ENCODE measurements at places on chromosomes 11 and 22.

DNA sequence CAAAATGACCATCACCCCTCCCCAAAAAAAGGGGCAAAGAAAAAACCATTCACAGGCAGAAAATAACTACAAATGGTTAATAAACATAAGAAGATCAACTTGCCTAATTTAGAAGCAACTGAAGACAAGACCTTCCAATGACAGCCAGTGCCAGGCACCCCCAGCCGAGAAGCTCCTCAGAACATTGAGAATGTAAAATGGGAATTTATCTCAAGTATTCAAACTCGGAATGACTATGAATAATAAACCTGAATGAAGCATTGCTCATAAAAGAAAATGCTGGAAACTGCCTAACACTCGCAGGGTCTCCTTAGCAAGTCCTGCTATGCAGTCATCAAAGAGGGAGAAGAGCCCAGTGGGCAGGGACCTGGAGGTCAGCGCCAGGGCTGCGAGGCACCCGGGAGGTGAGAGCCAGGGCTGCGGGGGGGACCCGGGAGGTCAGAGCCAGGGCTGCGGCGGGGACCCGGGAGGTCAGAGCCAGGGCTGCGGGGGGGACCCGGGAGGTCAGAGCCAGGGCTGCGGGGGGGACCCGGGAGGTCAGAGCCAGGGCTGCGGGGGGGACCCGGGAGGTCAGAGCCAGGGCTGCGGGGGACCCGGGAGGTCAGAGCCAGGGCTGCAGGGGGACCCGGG, 23.2 kb upstream of the MOB2 start:
- no peak for DNase-seq

GRCh38 chr11:117980720-117981119, 5.5 kb upstream of the IL10RA start:
- no peak for DNase-seq

- DNase-seq: no peak
Measured at GRCh38 chr11:12266943-12267342, 110.4 kb upstream of the PARVA start.

GRCh38 chr11:116551576-116551975, 221.2 kb downstream of the BUD13 start:
- DNase-seq: no peak

DNA sequence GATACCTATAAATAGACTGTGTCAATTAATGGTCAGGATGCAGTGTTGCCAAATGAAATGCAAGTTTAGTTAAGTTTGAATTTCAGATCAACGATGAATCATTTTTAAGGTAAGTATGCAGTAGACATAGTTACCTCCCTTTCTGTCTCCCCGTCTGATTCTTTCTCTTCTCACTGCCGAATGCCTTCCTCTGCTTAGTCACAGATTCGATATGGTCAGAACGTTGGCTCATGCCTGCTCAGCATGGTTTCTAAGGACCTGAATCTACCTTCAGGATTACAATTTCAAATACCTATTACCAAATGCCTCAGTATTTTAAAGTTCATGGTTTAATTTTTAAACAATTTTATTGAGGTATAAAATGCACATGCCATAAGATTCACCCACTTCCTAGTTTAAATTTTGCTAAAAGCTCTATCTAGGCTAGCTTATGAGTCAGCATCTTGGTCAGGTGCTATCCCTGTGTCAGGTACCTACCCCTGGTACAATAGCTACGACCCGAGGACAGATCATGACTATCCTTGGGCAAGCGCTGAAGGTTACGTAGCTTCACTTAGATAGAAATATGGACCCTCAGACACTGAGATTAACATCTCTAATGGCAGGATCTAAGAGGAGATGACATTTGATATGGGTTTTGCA, 78.2 kb upstream of the SPON1 start:
- DNase-seq: no peak

GRCh38 chr11:69308936-69309615, 15.1 kb downstream of the MYEOV start:
- DNase-seq: no peak

DNA sequence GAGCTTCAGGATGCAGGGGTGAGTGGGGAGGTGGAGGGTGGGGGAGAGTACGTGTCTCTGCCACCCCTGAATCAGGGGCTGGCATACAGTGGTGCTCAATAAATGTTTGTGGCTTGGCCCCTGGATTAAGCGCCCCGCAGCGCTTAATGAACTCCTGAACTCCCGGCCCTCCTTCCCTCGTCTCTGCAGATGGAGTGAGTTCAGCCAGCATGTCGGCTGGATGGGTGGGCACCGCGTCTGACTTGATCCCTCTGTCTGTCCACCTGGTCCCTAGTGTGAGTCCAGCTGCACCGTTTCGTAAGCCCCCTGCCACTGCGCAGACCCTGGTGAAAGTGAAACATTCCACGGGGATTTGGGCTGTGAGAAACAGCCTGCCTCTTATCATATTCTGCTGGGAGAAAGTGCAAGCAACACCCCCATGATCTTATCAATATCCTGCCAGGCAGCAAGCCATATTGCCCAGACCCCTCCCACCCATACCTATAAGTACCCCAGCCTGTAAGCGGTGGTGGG, 12.0 kb upstream of the MRGPRD start:
- no peak for DNase-seq
